ENCODE measurements at places on chromosomes 13 and 19.

DNA sequence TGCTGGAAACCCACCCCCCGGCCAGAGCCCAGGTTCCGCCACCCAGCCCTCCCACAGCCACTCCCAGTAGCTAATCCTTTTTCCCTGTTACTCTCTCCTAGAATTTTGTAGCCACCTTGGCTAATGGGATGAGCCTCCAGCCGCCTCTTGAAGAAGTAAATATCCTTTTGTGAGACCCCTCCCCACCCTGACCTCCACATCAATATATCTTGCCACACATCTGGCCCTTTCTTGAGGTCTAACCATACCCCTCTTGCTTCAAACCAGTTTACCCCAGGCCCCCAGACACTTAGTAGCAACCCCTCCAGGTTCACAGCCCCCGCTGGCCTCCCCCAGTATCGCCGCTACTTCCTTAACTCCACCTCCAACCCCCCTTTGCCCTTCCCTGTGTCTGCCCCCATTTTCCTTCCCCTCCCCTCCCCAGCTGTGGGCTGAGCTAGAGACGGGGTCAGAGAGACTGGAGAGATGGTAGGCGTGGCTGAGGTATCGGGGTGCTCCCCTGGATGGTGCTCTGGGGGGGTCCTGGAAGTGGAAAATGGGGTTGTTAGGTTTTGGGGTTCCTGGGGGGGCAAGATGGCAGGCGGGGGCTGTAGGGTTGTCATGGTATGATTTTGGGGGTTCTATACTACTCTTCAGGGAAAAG, 2.8 kb downstream of the PRMT1 start:
- no peak for DNase-seq
- peaks cover 30% of the 10 kb centered on the region for H3K36me3 ChIP-seq
- no peaks in the 10 kb centered on the region for H3K27me3 ChIP-seq
- no peak overlapping the region for H3K4me3 ChIP-seq

- DNase-seq: no peak
- no peak overlapping the region for H3K4me3 ChIP-seq
- H3K4me1 ChIP-seq: no peaks in the 10 kb centered on the region
Measured at GRCh38 chr13:88107570-88107969, 436.4 kb downstream of the SLITRK5 start.

- H3K4me3 ChIP-seq: no peak overlapping the region
- no peaks in the 10 kb centered on the region for H3K36me3 ChIP-seq
- no peaks in the 10 kb centered on the region for H3K4me1 ChIP-seq
- no peak overlapping the region for H3K27ac ChIP-seq
- DNase-seq: no peak
Measured at GRCh38 chr13:23695711-23696464, 125.7 kb downstream of the TNFRSF19 start.

DNA sequence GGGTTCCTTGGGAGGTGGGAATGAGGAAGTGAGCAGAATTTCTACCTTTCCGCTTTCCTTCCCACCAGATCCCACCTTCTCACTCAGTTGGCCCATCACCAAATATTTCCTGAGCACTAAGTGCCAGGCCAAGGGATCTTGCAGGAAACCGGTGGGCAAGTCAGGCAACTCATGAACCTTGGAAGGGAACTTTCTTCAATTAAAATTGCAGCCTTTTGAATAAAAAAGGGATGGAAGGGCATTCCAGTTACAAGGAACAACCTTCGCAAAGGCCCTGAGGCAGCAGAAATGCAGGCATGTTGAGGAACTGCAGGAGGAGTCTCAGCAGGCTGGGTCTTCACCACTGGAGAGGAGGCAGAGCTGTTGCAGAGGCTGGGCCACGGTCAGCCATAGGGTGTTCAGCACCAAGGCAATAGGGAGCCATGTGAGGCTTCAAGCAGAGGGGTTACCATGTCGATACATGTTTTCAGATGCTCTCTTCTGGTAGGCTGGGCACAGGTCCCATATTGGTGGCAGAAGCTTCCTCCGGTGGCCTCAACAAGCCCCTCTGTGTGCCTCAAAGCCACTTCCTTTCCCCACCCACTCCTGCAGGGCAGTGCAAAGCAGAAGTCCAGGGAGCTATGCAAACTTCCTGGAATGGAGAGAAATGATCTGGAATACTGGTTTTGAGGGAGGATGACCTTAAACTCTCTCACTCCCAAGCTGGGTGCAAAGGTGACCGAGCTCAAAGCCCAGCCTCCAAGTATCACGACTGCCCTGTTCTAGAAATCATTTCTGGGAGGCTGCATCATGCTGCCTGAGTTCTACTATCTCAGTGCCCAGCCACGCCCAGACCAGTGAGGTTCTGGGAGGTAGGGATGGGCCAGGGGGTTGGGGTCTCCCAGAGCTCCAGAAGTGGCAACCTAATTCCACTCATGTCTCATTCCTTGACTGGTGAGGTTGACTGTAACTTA, at the start of gene FUT6:
Gene FUT6, minus strand, starts transcription at position 638 of the 953 bp plus-strand sequence. CDS start 7,135 bp downstream, outside the sequence.
- no peaks in the 10 kb centered on the region for H3K4me1 ChIP-seq
- H3K36me3 ChIP-seq: no peaks in the 10 kb centered on the region
- no peaks in the 10 kb centered on the region for H3K27me3 ChIP-seq
- no peak for DNase-seq
- H3K4me3 ChIP-seq: no peak within 1 kb of the TSS

DNA sequence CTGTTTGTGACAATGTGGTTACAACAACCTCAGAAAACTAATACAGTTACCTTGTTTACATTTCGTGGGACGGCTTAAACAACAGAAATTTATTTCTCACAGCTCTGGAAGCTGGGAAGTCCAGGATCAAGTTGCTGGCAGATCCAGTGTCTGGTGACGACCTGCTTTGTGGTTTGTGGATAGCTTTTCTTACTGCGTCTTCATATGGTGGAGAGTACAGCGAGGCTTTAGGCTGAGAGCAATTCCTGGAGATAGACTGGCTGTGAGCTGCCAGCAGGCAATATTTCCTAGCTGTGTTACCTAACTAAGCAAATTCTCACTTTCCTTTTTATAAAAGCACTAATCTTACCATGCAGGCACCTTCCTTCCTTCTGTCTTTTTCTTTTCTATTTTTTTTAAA, 1203.5 kb upstream of the PRR20A start:
- no peak overlapping the region for H3K4me3 ChIP-seq
- H3K4me1 ChIP-seq: no peaks in the 10 kb centered on the region
- no peaks in the 10 kb centered on the region for H3K27me3 ChIP-seq
- no peak for DNase-seq
- no peak overlapping the region for H3K27ac ChIP-seq

GRCh38 chr19:14556662-14557188, 15.1 kb downstream of the NDUFB7 start:
- H3K4me3 ChIP-seq: no peak overlapping the region
- peaks cover 11% of the 10 kb centered on the region for H3K4me1 ChIP-seq
- peaks cover 4% of the 10 kb centered on the region for H3K36me3 ChIP-seq
- H3K27ac ChIP-seq: no peak overlapping the region

- no peak for DNase-seq
- H3K4me3 ChIP-seq: no peak overlapping the region
- H3K27ac ChIP-seq: no peak overlapping the region
- H3K4me1 ChIP-seq: peaks cover 2% of the 10 kb centered on the region
- no peaks in the 10 kb centered on the region for H3K36me3 ChIP-seq
Measured at GRCh38 chr13:112641456-112642089, 48.3 kb upstream of the ATP11A start.

- no peak overlapping the region for H3K27ac ChIP-seq
- peaks cover 1% of the 10 kb centered on the region for H3K4me1 ChIP-seq
- no peak for DNase-seq
- H3K36me3 ChIP-seq: no peaks in the 10 kb centered on the region
Measured at GRCh38 chr13:84126671-84127171, 244.4 kb upstream of the SLITRK1 start.

DNA sequence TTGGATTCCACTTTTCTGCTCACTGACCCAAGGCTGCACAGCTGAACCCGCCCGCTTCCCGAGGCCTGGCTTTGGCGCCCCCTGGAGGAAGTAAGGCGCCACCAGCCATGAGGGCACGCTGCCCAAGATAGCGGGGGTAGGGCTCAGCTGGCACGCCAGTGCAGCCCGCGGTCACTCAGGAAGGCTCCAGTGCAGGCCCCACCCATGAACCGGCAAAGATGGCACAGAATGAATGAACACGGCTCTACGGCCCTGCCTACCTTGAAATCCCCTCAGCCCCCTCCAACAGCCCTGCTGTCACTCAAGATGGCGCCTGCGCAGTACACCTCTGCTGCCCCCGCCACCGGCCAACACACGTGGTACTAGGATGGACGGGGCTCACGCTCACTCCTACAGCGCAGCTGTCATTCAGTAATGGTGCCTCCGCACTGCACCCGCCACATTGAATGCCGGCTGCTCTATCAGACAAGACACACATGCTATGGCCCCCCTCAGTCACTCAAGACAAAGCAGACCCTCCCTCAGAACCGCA, 3.0 kb downstream of the PEG3 start:
- DNase-seq: no peak
- H3K4me3 ChIP-seq: peak overlapping the region; percentile 90
- no peaks in the 10 kb centered on the region for H3K4me1 ChIP-seq
- no peak overlapping the region for H3K27ac ChIP-seq
- H3K27me3 ChIP-seq: no peaks in the 10 kb centered on the region

GRCh38 chr13:114151565-114152284, 19.3 kb upstream of the RASA3 start:
- H3K4me1 ChIP-seq: no peaks in the 10 kb centered on the region
- H3K4me3 ChIP-seq: no peak overlapping the region
- DNase-seq: no peak
- no peaks in the 10 kb centered on the region for H3K27me3 ChIP-seq
- no peak overlapping the region for H3K27ac ChIP-seq

DNA sequence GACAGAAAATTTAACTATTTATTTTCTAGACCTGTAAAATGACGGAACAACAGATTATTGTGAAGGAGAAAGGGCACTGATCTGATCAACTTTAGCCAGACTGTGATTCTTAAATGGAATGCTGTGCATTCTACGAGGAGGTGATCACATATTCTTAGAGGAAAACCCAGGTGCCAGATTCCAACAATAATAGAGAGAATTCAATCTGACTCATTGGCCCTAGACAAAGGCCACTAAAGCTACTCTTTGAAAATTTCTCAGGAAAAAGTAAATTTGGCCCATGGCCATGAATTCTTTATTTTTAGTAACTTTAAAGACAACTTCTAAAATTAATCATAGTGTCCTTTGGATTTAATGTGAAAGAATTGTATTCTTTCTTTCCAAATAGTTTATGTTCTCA, 58.6 kb upstream of the POSTN start:
- H3K36me3 ChIP-seq: no peaks in the 10 kb centered on the region
- no peak overlapping the region for H3K4me3 ChIP-seq
- no peak overlapping the region for H3K27ac ChIP-seq

GRCh38 chr13:42229287-42229686, 42.7 kb upstream of the AKAP11 start:
- no peak overlapping the region for H3K4me3 ChIP-seq
- H3K4me1 ChIP-seq: no peaks in the 10 kb centered on the region
- H3K27ac ChIP-seq: no peak overlapping the region
- H3K36me3 ChIP-seq: no peaks in the 10 kb centered on the region

- peaks cover 1% of the 10 kb centered on the region for H3K4me1 ChIP-seq
- no peaks in the 10 kb centered on the region for H3K27me3 ChIP-seq
- DNase-seq: no peak
- H3K36me3 ChIP-seq: peaks cover 20% of the 10 kb centered on the region
Measured at GRCh38 chr19:14530005-14530348, 583 bp downstream of the TECR start.

- DNase-seq: no peak
- H3K4me3 ChIP-seq: no peak overlapping the region
- H3K27me3 ChIP-seq: no peaks in the 10 kb centered on the region
- no peaks in the 10 kb centered on the region for H3K4me1 ChIP-seq
- H3K36me3 ChIP-seq: peaks cover 76% of the 10 kb centered on the region
Measured at GRCh38 chr19:7442423-7442822, 46.4 kb downstream of the PEX11G start.

GRCh38 chr19:13051557-13052165, 51.0 kb downstream of the LYL1 start:
- H3K4me1 ChIP-seq: peaks cover 20% of the 10 kb centered on the region
- H3K36me3 ChIP-seq: no peaks in the 10 kb centered on the region
- no peak overlapping the region for H3K27ac ChIP-seq
